ENCODE measurements at places on chromosomes 16 and 17. TPM values are rescaled to one million over a fixed set of nuclear protein-coding genes. Genes with fewer than 3 reads are reported as not detected.

DNA sequence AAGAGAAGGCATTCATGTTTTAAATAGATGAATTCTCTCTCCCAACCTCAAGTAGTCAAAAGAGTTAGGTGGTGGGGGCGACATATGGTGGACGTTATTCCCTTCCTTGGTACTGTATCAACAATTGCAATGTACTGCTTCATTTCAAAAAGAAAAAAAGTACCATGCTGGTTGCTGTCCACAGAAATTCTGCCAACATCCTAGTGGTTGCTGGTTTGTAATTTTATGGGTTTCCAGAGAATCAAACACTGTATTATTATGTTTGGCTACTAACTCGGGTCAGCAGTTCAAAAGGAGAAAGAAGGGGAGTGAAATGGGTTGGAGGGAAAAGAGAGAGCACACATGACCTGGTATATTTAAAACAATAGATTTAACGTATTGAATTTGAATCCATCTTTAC, 61.1 kb upstream of the KCNJ16 start:
- H3K4me1 ChIP-seq = no peaks in the 10 kb centered on the region
- H3K36me3 ChIP-seq = no peaks in the 10 kb centered on the region
- H3K27me3 ChIP-seq = no peaks in the 10 kb centered on the region
- DNase-seq = no peak
- no peak overlapping the region for H3K27ac ChIP-seq

GRCh38 chr17:30225919-30226553, 9.5 kb downstream of the SLC6A4 start:
- no peak overlapping the region for H3K4me3 ChIP-seq
- H3K36me3 ChIP-seq = no peaks in the 10 kb centered on the region

DNA sequence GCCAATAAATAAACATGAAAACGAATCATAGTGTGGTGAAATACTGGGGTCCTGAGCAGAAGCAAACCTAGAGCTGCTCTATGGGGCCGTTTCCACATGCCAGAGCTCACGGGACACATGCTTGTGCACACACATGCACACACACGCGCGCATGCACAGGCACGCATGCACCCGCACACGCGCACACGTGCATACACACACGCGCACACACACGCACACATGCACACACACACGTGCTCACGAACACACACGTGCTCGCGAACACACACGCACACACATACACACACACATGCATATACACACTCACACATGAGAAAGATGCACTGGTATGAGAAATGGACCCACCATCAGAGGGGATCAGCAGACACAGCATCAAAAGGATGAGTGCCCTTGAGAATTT, 52.2 kb upstream of the DNAJA2 start:
- H3K27me3 ChIP-seq = no peaks in the 10 kb centered on the region
- no peak overlapping the region for H3K27ac ChIP-seq
- no peak for DNase-seq
- H3K4me1 ChIP-seq = no peaks in the 10 kb centered on the region
- H3K4me3 ChIP-seq = no peak overlapping the region

- no peaks in the 10 kb centered on the region for H3K36me3 ChIP-seq
- peaks cover 2% of the 10 kb centered on the region for H3K4me1 ChIP-seq
- H3K27me3 ChIP-seq = peaks cover 7% of the 10 kb centered on the region
- H3K4me3 ChIP-seq = no peak overlapping the region
These were observed 24.2 kb downstream of the SGSH start for GRCh38 chr17:80195671-80196529.

- no peak for DNase-seq
- H3K36me3 ChIP-seq = peaks cover 42% of the 10 kb centered on the region
- peak overlapping the region; percentile 52 for H3K27ac ChIP-seq
- H3K4me3 ChIP-seq = no peak overlapping the region
- no peaks in the 10 kb centered on the region for H3K27me3 ChIP-seq
These were observed 2.7 kb upstream of the CDK5R1 start for GRCh38 chr17:32484041-32484461.

GRCh38 chr17:60602385-60602742, 2.4 kb downstream of the PPM1D start:
- no peak overlapping the region for H3K27ac ChIP-seq
- H3K27me3 ChIP-seq = no peaks in the 10 kb centered on the region
- H3K4me1 ChIP-seq = peaks cover 43% of the 10 kb centered on the region
- no peak for DNase-seq
- peak overlapping the region; percentile 36 for H3K4me3 ChIP-seq

- peaks cover under 1% of the 10 kb centered on the region for H3K4me1 ChIP-seq
- no peaks in the 10 kb centered on the region for H3K36me3 ChIP-seq
- no peak for DNase-seq
- H3K4me3 ChIP-seq = no peak overlapping the region
These were observed 368.9 kb upstream of the ASIC2 start for GRCh38 chr17:33661975-33662374.

GRCh38 chr17:13601776-13602551, at the start of gene HS3ST3A1:
Gene HS3ST3A1, minus strand, starts transcription at chr17:13601929. Its CDS starts 800 bp downstream, at chr17:13601129.
- H3K36me3 ChIP-seq = no peaks in the 10 kb centered on the region
- H3K4me3 ChIP-seq = peak within 1 kb of the TSS; percentile 65
- H3K27me3 ChIP-seq = peaks cover 45% of the 10 kb centered on the region
- H3K27ac ChIP-seq = no peak within 1 kb of the TSS
- peaks cover 8% of the 10 kb centered on the region for H3K4me1 ChIP-seq
- DNase-seq = peak; percentile 20

Gene IGF2BP1
- total RNA-seq = 0.29 TPM

Gene TBCD
- total RNA-seq = 98.2 TPM

Gene CORO6
- 21.3 TPM for total RNA-seq

All from activated CD4-positive, alpha-beta memory T cell treated with anti-CD3 and anti-CD28 coated beads for 36 hours (primary cell).